ENCODE measurements at places on chromosomes 3 and 15. TPM values are rescaled to one million over a fixed set of nuclear protein-coding genes. Genes with fewer than 3 reads are reported as not detected.

DNA sequence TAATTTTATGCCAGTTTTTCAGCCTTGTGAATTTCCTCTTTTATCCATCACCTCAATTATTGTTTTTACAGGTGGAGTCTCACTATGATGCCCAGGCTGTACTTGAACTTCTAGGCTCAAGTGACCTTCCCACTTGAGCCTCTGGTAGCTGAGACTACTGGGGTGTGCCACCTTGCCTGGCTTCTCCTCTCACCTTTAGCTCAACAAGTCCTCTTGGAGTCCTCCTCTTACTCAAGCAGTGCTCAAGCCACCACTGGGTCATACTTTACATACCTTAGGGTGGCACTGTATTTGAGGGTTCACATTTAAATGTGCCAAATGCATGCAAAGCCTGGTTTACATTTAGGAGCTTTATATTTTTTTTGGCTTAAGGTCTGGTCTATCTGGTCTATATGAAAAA lies 350.1 kb upstream of the MCTP2 start:
- no peak for DNase-seq

DNA sequence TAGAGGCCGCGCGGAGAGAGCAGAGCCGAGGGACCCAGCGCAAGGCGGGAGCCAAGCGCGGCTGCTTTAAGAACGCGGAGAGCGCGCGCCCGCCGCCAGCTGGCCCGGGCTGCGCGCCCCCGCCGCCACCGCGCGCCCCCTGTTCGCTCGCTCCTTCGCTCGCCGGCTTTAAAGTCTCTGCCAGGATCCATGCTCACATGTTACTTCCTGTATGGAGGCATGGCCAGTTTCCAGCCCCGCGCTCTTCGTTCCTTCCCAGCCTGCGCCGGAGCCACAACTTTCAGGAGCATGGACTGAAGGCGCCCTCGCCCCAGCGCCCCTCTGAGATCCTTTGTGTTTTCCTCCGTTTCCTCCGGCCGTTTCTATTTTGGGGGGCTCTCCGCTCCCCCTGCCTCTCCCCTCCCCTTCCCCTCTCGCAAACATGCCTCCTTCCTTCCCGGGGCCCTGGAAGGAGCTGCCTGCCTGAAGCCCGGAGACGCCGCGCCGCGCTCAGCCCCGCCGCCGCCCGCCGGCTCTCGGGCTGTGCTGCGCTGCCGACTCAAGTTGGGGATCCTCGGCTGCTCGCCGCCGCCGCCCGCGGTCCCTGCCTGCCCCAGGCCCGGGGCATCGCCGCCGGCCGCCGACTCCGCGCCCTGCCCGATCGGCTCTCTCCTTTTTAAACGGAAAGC lies at the start of gene PTPRG:
Gene PTPRG, plus strand, starts transcription at position 198 of the 668 bp plus-strand sequence. CDS start 717 bp downstream, outside the sequence.
- DNase-seq: peak; percentile 96

- no peak for DNase-seq
These were observed 32.9 kb downstream of the NXPE3 start for GRCh38 chr3:101811875-101812274.

GRCh38 chr15:22884344-22884743 lies 45.9 kb downstream of the NIPA2 start:
- DNase-seq: no peak

GRCh38 chr15:99669250-99669649 lies 64.0 kb downstream of the LYSMD4 start:
- no peak for DNase-seq

- DNase-seq: no peak
These were observed 22.6 kb downstream of the STARD5 start for GRCh38 chr15:81301385-81301784.

DNA sequence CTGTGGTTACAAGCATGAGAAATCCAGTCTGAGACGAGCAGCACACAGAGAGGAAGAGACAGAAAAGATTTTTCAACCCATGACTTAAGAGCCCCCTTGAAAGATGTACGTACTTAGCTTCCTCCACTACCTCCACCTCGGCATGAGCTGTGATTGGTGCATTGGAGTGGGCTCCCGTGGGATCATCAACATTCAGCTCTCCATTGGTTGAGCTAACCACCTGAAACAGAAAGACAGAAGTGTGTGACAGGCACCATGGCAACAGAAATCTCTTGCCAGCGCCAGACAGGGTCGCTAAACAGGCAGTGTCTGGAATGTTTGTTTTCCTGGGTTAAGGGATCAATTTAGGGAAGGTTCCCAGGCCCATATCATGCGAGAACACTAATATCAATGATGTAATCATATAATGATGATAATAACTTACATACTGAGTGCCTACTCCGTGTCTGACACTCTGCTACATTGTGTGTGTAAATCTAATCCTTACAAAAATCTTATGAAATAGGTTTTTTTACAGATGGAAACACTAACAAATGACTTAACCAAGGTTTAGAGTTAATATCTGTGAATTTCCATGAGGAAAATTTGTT lies 17.5 kb upstream of the PPIB start:
- DNase-seq: no peak

GRCh38 chr3:50396502-50396901 lies 37.2 kb upstream of the TMEM115 start:
- no peak for DNase-seq

Gene PLCH1
- total RNA-seq: 5.8 TPM
